ENCODE measurements at places on chromosomes 5 and 9.

DNA sequence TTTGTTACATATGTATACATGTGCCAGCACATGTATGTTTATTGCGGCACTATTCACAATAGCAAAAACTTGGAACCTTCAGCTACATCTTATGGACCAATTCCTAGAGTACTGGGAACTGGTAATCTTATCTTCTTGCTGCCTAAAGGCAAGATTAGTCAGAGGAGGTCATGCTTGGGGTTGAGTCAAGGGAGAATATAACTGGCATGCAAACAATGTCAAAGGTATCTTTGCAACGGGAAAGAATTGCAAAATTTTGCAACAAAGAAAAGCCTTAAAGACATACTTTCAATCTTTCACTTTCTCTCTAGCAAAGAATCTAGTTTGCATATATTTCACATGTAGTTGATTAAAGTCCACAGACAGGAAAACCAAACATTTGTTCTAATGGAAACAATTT is 145.2 kb downstream of the EDIL3 start:
- no peak for DNase-seq

- no peak for DNase-seq
These were observed 57.6 kb downstream of the STARD4 start for GRCh38 chr5:111454776-111455175.

DNA sequence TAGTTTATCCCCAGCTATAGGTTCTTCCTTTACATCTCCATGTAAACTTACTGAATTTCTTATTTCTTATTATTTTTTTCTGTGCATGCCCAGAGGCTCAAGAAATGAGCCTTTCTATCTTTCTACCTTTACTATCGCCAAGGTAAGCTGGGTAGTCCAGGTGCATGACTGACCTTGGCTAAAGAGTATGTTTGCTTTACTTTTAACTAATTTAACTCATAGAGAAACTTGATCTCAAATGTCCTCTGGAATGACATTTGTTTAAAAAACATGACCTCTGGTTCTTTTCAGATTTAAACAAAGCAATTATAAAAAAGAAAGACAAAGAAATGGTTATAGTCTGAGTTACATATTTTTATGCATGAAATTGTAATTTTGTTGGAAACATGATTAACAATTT is 397 bp downstream of the C6 start:
- DNase-seq: no peak

DNA sequence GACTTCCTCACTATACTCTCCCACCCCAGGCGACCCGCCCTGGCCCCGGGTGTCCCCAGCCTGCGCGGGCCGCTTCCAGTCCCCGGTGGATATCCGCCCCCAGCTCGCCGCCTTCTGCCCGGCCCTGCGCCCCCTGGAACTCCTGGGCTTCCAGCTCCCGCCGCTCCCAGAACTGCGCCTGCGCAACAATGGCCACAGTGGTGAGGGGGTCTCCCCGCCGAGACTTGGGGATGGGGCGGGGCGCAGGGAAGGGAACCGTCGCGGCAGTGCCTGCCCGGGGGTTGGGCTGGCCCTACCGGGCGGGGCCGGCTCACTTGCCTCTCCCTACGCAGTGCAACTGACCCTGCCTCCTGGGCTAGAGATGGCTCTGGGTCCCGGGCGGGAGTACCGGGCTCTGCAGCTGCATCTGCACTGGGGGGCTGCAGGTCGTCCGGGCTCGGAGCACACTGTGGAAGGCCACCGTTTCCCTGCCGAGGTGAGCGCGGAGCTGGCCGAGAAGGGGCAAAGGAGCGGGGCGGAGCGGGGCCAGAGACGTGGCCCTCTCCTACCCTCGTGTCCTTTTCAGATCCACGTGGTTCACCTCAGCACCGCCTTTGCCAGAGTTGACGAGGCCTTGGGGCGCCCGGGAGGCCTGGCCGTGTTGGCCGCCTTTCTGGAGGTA is 2.1 kb downstream of the CA9 start:
- peak; percentile 55 for DNase-seq

DNA sequence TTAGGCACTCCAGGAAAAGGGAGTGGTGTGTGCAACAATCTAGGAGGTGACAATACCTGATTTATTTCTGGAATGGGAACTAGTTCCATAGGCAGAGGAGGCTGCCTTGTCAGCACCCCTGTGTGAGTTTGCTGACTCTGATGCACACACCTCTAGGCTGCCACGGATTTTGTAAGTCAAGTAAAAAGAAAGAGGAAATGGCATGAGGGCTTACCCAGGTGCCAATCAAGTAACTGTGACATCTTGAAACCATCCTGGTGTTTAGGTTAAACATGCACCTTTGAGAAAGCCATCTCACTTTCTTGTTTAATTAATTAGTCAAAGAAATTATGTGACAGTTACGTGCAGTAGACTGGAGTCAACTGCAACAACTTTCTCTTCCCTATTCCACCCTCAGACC is 32.3 kb upstream of the FAM81B start:
- DNase-seq: peak; percentile 28

- DNase-seq: no peak
These were observed 58.1 kb downstream of the PPIP5K2 start for GRCh38 chr5:103178167-103178566.
